ENCODE measurements at places on chromosomes 6 and 20.

GRCh38 chr6:46254946-46255345 is 84.2 kb upstream of the ENPP5 start:
- DNase-seq, result no peak

- no peak for DNase-seq
These were observed 49.4 kb downstream of the PFDN4 start for GRCh38 chr20:54257071-54257816.

DNA sequence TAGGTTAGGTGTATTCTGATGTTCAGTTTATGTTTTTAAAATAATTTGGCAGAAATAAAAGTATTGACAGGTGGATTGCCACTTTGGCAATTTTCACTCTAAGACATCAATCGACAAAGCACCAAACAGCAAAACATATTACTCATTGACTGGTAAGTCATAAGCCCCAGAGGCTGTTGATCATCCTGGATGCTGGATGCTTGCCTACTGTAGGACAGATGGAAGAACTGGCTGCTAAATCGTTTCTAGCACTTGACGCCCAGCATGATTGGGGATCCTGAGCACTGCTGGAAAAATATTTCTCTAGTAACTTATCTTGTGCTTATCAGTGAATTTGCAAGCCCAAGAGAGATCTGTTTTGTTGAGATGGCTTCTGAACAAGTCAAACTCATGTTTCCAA is 1001.9 kb upstream of the FLRT3 start:
- DNase-seq, result no peak

GRCh38 chr6:132198896-132199295 is 202.4 kb downstream of the MOXD1 start:
- no peak for DNase-seq

DNA sequence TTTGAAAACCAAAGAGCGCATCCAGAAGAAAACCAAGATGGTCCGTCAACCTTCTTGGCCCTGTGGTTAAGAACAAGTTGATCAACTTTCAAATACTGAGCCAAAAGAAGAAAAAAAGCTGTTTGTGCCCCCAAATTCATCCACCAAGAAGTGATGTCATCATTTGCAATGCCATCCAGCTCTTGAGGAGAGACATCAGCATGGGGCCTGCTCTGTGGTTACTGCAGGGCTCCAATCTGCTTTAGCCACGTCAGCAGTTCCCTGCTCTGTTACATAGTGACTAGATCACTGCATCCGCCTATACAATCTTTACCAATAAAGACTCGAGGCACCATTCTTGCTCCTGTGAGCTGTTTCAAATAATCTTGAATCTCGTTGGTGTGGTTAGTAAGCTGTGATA is 75.0 kb upstream of the BLCAP start:
- DNase-seq, result no peak

GRCh38 chr6:37946057-37946456 is 126.5 kb downstream of the ZFAND3 start:
- DNase-seq, result no peak

DNA sequence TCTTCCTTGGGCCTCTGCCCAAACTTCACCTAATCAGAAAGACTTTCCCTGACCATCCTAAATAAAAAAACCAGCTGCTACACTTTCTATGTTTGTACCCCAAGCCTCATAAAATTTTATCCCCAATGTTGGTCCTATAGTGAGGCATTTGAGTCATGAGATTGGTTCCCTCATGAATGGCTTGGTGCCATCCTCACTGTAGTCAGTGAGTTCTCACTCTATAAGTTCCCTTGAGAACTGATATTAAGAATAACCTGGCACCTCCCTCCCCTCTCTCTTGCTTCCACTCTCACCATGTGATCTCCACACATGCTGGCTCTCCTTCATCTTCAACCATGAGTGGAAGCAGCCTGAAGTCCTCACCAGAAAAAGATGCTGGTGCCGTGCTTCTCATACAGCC is 316.9 kb upstream of the PRDM1 start:
- no peak for DNase-seq

- no peak for DNase-seq
These were observed 78.0 kb upstream of the FOXQ1 start for GRCh38 chr6:1233924-1234323.

DNA sequence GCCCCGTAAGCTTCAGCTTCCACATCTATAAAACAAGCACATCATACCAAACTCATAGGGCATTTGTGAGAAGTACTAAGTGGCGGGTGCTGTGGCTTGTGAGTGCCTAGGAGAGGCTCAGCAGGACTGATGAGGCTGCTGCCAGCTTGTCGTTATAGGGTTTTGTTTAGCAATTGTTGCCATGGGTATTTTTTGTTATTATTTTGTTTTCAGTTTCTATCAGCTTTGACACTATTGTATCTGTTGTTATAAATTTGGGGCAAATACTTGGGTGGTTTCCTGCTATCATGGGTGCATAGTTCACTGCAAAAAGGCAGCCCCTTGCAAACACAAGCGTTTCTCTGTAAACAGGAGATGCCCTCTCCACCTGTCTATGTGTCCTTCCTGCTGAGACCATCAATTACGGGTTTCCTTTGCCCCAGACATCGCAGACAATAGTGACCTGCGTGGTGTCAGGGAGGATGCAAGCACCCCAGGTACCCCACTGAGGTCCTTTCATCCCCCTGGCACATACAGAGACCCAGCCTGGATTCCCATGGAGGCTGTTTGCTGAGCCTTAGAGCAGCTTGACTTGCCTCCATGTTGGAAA is 3.1 kb upstream of the CCDC167 start:
- peak; percentile 19 for DNase-seq

- no peak for DNase-seq
These were observed 234.2 kb upstream of the EXOC2 start for GRCh38 chr6:927157-927556.

- no peak for DNase-seq
These were observed 100.6 kb downstream of the PCSK2 start for GRCh38 chr20:17327185-17328148.

DNA sequence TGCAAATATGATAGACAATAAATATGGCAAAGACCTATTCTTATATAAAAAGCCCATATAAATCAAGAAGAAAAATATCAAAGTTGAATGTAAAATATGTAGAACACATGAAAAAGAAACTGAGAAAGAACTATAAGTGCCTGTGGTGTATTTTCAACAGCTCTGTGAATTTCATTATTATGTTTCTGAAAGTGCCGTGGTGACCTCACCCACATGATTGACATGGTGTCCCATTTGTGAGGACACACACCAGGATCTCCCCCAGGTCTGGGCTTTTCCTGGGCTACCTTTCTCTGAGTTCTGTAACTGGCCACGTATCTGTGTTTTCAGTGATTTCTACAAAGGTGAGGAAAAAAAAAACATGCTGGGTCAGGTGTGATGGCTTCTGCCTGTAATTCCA is 86.7 kb downstream of the BMP6 start:
- DNase-seq, result no peak

GRCh38 chr6:52536424-52536916 is 40.4 kb downstream of the TRAM2 start:
- no peak for DNase-seq

GRCh38 chr6:106800379-106800778 is 171.0 kb downstream of the QRSL1 start:
- DNase-seq, result no peak

DNA sequence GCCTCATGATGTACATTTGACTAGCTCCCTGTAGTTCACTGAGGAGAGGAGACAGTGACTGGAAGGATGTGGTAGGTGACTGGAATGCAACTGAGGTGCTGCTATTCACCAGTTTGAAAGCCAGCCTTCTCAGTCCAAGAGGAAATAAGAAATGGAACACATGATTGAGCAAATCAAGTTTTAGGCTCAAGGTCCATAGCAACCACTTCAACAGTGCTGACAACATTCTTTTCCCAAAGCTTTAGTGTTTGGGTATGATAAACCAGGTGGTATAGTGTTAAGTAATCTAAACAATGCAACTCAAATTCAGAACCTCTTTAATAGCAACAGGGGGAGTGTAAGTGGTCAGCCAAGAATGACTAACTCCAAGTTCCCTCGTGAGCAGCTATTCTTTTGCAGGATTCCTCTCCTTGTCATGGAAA is 9.2 kb downstream of the ZHX3 start:
- no peak for DNase-seq

GRCh38 chr20:50475681-50476292 is 34.4 kb upstream of the PTPN1 start:
- no peak for DNase-seq

- DNase-seq, result no peak
These were observed 33.6 kb upstream of the BTN3A2 start for GRCh38 chr6:26331218-26332073.

DNA sequence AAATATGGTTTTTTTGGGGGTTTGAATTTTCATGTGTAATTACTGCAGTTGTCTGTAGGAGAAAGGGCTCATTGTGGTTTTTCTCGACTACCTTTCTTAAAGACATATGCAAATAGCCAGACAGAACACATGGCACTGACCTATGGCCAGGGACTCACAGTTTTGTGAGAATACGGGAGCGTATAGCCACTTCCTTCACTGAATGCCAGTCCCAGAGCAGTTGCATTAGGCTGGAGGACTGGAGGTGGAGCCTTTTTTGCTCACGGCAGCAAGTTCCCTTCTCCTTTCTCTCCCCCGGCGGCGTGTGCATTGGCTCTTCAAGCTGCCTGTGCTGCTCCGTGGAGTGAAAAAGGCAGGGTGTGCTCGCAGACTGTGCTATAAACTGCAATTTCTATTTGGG is 114.9 kb downstream of the AKAP7 start:
- DNase-seq, result no peak

DNA sequence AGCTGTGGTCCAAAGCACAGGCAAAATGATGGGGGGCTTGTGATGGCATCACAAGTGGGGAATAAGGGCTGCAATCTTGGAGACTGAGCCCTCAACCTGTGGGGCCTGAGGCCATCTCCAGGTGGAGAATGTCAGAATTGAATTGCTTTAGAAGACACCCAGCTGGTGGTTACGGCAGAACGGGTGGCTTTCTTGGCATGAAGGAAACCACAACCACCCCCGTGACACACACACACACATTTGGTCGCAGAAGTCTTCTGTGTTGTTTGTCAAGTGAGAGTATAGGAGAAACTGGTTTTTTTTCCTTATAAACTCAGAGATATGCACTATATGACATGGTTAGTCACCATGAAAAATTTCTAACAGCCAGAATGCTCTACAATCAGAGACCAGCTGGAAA is 139.5 kb upstream of the CDH4 start:
- no peak for DNase-seq

GRCh38 chr20:51910321-51911050 is 108.2 kb upstream of the SALL4 start:
- DNase-seq, result no peak

DNA sequence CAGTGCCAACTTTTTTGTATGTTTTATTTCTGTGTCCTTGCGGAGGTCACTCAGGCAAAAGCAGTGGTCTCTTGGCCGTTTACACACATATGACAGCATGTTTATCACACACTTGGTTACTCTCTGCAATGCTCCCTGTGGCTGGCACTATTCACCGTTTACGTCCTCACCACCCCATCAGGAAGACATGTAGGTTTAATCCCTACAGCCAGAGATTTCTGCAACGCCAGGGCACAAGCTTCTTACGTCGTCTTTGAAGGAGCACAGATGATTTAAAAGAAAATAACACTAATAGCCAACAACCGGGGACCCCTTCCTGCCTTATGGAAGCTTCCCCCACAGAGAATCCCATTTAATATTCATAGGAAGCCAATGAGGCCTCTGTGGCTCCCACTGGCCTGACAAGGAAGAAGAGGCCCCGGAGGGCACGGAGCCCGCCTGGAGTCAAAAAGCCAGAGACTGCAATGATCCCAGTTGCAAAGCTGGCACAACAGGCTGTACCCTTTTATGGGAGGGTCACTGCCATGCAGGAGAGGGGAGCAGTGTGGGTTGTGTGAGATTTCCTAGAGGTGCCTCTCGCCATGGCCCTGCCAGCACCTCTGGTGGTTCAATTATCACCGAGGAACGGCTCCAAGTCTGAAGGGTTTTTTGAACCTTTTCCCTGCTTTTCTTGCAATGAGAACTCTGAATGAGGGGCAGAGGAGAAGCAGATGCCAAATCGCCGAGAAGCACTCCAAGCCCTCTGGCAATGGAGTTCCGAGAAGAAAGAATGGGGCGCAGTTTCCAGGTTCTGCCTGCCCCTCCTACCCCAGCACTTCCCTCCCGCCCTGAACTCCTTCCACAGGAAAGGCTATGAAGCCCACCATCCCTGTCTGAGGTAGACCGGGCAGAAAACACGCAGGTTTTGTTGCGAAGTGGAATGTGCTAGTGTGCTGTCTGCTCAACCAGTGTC is 96.2 kb downstream of the THBS2 start:
- no peak for DNase-seq

DNA sequence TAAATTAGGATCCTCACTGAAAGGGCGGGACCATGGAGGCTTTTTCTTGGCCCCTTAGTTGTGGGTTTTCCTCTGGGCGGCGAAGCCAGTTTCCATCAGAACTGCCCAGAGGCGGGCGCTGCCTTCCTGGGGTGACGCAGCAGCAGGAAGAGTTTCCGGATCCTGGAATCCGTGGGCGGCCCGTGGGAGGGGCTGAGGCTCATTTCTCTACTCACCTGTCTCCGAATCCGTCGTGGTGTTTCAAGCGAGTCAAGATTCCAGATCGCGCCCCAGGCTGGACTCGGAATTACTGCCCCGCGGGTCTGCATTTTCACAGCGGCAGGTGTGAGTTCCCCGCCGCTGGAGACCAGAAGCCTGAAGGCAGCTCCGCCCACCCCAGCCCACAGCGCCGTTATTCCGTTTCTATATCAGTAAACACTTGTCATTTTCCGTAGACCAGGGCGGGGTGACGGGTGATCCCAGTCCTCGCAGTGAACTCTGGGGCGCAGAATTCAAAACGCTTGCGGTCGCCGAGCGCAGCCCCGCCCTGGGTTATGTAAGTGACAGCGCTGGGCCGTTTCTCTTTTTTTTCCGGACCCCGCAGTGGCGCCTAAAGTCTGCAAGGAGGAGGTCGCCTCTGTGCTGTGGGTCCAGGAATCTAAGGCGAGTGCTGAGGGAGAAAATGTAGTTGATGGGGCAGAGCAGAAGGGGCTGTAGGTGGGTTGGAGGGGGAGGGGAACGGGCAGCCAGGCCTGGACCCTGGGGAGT is 27.2 kb upstream of the POU5F1 start:
- DNase-seq, result peak; percentile 84

- no peak for DNase-seq
These were observed 144.2 kb upstream of the TNFAIP3 start for GRCh38 chr6:137722749-137723272.

DNA sequence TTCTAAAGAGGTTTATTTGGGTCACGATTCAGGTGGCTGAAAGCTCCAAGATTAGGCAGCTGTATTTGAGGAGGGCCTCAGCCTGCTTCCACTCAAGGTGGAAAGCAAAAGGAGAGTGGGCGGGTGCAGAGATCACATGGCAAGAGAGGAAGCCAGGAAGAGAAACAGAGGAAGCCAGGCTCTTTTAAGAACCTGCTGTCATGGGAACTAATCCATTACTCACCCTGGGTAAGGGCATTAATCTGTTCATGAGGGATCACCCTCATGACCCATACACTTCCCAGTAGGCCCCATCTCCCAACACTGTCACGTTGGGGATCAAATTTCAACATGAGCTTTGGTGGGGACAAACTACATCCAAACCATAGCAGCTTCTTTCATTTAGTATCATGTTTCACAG is 53.9 kb downstream of the DHX35 start:
- no peak for DNase-seq

DNA sequence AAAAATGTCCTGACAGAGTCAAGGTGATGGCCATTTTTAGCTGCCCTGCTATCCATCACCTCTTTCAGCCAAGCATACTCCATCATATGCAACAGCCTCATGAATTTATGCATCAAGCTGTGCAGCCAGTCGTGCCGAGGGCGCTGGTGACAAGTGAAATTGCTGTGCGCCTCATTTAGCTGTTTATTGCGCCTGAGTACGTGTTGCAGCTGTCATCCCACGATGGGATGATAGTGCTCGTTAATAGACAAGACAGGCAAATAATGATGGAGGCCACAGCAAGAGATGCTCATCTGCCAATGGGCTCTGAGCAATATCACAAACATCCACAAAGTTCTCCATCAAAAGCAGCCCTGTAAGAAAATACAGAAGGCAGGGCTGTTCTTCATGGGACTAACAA is 562.3 kb upstream of the POU3F2 start:
- no peak for DNase-seq
